ENCODE measurements at places on chromosomes 12 and 14. TPM values are rescaled to one million over a fixed set of nuclear protein-coding genes. Genes with fewer than 3 reads are reported as not detected.
A peak's percentile ranks its signal among the peaks of the same experiment; 100 is the strongest.

The LLPH gene
- total RNA-seq = 7.1 TPM

DNA sequence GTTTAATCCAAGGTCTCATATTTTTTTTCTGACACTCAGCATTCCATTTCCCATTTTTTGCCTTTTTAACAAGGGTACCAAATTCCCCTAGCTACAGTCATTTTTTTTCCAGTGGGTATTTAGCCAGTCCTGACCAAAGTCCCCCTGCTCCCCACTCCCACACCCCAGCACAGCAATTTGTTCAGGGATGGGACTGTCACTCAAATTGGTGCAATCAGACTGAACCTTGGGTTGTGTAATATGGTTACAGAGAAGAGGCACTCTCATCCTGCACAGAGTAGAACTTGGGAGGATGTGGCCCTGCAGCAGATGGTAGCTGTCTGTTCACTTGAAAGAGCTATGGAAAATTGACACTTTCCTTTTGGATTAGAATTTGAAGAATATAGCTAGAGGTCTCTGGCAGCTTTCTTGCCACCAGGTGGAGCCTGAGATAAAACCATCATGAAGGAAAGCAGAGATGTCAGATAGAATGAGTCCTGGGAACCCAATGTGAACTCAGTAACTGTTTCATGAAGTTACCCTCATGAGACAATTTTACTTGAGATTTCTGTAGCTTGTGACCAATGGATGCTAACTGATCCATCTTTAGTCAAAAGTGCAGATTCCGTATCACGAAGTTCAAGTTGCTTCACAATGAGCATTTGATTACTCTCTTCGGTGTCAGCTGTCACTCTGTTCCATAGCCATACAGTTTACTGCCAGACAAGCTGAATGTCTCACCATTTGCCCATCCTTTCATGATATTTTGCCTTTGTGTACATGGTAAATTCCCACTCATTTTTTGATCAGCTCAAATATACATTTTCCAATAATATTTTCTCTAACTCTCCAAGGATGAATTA is 394.0 kb upstream of the SYT1 start:
- peak; percentile 63 for DNase-seq
- no peak overlapping the region for H3K27ac ChIP-seq
- no peaks in the 10 kb centered on the region for H3K36me3 ChIP-seq
- H3K27me3 ChIP-seq = no peaks in the 10 kb centered on the region

The STXBP6 gene
- total RNA-seq = 13.9 TPM

GRCh38 chr12:113056631-113057488 is at the start of gene DTX1:
Gene DTX1 (plus strand): TSS chr12:113056730. CDS start chr12:113058193, 1,463 bp downstream.
- peaks cover 39% of the 10 kb centered on the region for H3K27me3 ChIP-seq
- peak within 1 kb of the TSS; percentile 46 for H3K4me3 ChIP-seq
- H3K36me3 ChIP-seq = no peaks in the 10 kb centered on the region
- H3K4me1 ChIP-seq = no peaks in the 10 kb centered on the region
- peak; percentile 28 for DNase-seq
- H3K27ac ChIP-seq = no peak within 1 kb of the TSS

- no peaks in the 10 kb centered on the region for H3K36me3 ChIP-seq
- no peak overlapping the region for H3K27ac ChIP-seq
- H3K4me1 ChIP-seq = peaks cover 6% of the 10 kb centered on the region
- peak; percentile 52 for DNase-seq
- H3K27me3 ChIP-seq = no peaks in the 10 kb centered on the region
- no peak overlapping the region for H3K4me3 ChIP-seq
Observed at GRCh38 chr12:7907009-7907408, 29.0 kb downstream of the SLC2A3 start.

The GYS2 gene
- total RNA-seq = not detected

The CATSPERB gene
- total RNA-seq = 0.11 TPM
